SHP77 (cell line): ENCODE measurements at places on chromosomes 13 and 19.

GRCh38 chr13:31801088-31801487 is 61.8 kb downstream of the RXFP2 start:
- no peak for DNase-seq

- no peak for DNase-seq
These were observed 4.7 kb upstream of the CNFN start for GRCh38 chr19:42394751-42395150.

- no peak for DNase-seq
These were observed 55.2 kb upstream of the UQCRFS1 start for GRCh38 chr19:29268103-29268502.

- DNase-seq = no peak
These were observed 2448.7 kb upstream of the PCDH20 start for GRCh38 chr13:63864171-63864902.

DNA sequence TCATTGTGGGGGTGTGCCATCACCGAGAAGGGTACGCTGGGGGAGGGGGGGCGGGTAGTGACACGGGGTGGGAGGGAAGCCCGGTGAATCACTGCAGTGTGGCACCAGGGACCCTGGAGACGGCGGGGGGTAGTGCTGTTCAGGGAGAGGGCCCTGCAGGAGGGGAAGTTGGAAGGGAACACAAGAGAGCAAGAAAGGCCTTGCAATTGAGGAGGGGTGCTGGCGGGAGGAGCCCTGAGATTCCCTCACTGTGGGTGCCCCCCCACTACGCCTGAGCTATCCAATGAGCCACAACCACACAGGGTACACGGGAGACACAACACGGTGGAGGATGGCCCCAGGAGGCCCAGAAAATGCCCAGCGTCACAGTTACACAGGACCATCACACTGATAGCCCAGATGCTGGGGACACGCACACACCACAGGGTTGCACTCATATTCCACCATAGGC is 516 bp upstream of the ATP1A3 start:
- DNase-seq = no peak

DNA sequence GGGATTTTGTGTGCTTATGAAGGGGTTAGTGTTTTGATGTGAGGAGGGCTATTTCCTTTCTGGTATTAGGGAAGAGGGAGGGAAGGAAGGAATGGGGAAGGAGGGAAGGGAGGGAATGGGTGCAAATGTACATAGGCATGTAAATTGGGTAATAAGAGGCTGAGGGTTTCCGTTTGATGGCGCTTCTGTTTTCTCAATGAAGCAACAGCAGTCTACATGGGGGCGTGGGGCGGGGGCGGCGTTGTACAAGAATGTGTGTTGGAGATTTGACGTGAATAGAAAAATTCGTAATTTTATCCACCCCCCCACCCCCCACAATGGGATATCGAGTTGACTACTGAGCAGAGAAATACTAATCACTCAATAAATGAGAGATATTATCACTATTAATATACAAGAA is 52.5 kb downstream of the PDS5B start:
- no peak for DNase-seq

DNA sequence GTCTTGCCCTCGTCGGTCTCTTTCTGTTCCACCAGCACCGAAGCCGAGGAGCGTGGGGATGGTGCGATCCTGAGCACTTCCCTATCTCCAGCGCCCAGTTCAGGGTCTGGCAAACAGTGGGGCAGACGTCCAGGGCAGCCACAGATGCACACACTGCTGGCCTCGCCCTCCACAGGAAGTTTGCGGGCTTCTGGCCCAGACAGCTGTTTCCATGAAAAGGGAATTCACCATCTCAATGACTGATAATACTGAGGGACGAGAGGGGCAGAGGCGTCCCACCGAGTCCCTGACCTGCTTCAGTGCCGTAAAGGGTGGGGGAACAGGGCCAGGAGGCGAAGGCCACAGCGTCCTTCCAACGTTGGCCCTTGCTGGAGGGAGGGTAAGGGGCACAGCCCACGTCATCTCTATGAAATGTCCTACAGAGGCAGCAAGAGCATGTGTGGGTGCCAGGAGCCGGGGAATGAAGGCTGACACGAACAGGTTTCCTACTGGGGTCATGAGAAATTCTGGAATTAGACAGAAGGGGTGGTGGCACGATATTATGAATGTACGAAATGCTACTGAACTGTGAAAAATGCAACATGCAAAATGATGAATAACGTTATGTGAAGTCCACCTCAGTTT is 19.5 kb downstream of the SHC2 start:
- no peak for DNase-seq

DNA sequence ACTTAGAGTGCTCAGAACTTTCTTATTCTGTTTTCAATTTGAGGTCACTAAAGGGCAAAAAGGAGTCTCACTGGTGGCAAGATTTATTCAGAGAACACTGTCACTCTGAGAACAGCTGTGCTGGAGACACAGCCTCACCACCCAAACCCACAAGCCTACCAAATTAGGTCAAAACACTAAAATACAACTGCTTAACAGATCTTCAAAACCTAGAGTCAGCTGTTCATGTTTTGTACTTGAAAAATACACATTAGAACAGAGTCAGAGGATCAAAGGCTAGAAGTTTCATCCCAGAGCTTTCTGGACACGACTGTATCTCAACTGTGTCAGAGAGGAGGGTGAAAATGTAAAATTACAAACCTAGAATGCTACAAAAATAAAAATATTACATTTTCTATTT is 89.3 kb downstream of the MIPEP start:
- no peak for DNase-seq

DNA sequence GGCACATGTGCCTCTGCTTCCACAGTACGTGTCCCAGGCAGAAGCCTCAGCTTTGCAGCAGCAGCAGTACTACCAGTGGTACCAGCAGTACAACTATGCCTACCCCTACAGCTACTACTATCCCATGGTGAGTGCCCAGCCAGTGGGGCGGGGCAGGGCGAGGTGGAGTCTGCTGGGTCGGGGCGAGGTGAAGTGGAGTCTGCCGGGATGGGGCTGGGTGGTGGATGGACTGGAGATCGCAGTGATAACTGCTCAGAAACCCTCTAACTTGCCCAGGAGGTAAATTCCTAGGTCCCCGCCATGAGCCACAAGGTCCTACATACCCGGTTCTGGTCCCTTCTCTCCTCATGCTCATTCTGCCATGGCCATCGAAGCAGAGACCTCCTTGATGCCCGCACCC is 3.6 kb downstream of the LENG8 start:
- no peak for DNase-seq

DNA sequence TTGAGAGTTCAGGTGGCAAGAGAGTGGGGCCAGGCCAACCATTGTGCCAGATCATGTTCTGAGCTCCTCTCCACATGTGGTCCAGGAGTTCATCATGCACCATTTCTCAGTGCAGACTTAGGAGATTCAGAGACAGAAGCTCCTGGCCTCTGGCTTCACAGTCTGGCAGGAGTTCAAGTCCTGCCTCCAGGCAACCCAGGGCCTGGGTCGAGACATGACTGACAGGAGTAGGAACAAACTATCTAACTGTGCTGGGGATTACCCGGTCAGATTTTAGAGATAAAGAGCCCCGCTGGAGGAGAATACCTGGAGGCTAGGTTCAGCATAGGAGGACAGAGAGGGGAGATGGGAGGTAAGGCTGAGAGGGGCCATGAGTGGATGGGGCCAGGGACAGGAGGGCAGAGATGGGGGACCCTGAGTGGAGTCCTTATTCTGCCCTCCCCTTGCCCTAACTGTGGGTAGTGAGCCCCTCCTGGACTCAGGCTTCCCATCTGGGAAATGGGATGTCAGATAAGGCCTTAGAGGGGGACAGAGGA is 906 bp upstream of the CYP4F11 start:
- DNase-seq = peak; percentile 25

DNA sequence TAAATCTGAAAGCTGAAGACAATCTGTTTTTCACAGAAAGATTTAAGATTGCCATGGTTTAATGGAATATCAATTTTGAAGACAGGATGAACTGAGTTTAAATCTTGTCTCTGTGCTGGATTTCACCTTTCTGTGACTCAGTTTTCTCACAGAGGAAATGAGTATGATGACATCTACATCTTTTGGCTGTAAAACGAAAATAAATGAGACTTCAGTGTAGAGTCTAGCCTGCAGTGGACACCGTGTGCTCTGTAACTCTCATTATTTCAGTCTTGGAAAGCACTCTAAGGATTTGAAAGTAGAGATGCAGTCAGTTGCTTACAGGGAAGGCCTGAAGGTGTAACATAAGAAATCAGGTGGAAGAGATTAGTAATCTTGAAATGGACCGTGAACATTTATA is 150.4 kb downstream of the NALCN start:
- no peak for DNase-seq

- DNase-seq = no peak
These were observed 18.1 kb upstream of the OLFM4 start for GRCh38 chr13:53010374-53011105.

- DNase-seq = peak; percentile 47
These were observed 74.9 kb upstream of the WASF3 start for GRCh38 chr13:26482451-26483197.

GRCh38 chr13:33347861-33348260 is 62.3 kb upstream of the STARD13 start:
- no peak for DNase-seq

- DNase-seq = no peak
These were observed 4.1 kb downstream of the PIP5K1C start for GRCh38 chr19:3695986-3696659.

DNA sequence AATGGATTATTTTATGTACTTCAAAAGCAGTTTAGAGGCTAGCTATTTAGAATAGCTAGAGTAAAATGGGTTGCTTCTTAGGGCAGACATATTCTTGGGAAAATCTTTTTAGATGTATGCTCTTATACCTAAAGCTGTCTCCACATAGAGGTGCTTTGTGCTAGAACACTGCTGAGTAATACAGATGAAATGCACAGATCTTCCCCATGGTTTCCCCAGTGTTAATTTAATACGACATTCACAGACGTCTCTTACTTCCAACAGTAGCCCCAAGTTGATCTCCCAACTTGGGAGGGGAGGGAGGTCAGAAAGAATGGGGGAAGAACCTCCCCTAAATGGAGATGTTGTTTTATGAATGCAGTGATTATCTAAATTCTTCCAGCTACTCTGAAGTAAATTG is 16.9 kb downstream of the NALCN start:
- no peak for DNase-seq

DNA sequence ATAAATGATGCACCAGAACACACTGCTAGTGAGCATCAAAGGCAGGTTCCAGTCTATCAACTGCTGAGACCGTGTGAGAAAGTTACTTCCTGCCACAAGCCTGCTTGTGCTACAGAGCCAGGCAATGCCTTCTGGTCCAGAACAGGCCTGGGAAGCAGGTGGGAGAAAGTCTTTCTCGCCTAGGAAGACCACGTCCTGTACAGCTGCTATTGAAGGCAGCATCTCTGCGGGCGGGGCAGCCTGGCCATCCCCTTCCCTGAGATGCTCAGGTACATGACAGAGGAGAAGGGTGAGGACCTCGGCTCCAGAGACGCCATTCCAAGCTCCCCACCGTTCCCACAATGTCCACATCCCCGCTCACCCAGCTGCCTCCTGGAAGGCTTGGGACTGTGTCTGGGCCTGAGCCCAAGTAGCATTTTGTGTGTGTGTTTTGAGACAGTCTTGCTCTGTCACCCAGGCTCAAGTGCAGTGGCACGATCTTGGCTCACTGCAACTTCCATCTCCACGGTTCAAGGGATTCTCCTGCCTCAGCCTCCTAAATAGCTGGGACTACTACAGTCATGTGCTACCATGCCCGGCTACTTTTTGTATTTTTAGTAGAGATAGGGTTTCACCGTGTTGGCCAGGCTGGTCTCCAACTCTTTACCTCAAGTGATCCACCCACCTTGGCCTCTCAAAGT is 3.4 kb downstream of the RFX1 start:
- DNase-seq = no peak

- peak; percentile 65 for DNase-seq
These were observed 43.9 kb downstream of the CERS4 start for GRCh38 chr19:8252922-8253589.

GRCh38 chr13:73065036-73065435 is 6.2 kb downstream of the KLF5 start:
- no peak for DNase-seq

- peak; percentile 19 for DNase-seq
These were observed 43.9 kb downstream of the SIAH3 start for GRCh38 chr13:45807520-45808099.

- no peak for DNase-seq
These were observed 60.7 kb upstream of the URI1 start for GRCh38 chr19:29881386-29881785.

DNA sequence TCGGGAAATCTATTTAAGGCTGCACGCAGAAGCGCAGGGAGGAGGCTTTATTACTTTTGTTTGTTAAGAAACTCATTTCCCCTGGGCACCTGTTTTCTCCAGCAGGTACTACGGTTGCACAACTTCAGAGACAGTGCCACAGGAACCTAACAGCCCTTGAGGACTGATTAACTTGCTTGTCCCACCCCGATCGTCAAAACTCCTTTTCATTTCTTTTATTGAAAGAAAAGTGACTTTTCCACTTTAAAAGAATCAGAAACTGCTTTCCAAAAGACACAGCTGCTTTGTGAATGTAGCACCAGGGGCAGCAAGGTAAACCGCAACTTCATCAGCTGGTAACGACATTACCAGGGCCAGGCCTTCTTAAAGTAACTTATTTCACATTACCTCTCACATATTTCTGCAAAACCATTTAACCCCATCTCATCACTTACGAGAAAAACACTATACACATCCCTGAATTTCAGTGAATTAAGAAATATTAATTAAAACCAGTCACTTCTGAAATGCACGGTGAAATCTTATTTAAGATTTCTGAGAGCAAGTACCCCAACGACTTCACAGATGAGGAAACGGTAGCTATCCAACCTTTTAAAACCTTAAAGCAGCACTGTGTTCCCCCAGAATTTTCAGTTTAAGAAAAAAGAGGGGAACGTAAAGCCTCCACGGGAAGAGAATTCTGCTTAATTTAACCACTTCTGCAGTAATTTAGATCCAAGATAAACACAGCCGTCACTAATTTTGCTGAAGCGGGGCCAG is 1.4 kb downstream of the ANKRD10 start:
- no peak for DNase-seq

DNA sequence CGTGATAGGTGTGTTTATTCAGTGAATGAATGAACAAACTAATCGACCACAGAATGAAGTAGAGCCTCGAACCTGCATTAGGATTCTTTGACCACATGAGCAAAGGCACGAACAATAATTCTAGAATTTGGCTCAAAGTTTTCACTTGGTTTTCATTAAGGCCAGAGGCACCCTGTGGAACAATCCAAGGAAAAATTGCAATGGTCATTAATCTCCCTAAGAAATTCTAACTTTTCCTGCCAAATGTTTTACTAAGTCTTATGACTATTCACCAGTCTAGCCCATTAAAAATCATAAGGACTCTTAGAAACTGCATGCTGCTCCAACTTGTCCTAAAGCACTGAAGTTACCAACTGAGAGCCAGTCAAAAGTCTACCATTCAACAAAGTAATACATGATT is 271.7 kb downstream of the EFNB2 start:
- DNase-seq = no peak
